ENCODE measurements at places on chromosomes 12 and 14.

- DNase-seq = no peak
These were observed 581 bp downstream of the PITPNM2 start for GRCh38 chr12:123150275-123150743.

DNA sequence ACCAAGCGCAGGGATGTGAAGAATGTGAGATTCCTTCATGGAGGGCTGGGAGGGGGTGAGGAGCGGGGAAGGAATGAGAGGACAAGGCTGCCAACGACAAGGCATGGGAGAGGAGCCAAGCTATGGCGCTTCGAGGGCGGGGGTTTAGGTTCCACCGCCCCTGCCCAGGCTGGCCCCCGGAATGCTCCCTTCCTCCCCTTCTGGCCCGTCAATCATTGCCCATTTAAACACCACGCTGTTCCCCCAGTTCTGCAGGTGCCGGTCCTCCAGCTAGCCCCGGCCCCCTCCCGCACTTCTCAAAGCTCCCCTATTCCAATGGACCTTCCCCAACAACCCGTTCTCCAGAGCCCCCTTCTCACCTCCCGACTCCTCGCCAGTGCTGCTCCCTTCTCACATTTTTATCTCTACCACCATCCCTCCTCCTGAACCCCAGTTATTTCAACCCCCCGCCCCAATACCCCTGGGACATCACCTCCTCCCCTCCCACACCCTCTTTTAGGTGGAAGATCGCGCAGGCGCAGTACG, 428 bp downstream of the RNF41 start:
- no peak for DNase-seq

DNA sequence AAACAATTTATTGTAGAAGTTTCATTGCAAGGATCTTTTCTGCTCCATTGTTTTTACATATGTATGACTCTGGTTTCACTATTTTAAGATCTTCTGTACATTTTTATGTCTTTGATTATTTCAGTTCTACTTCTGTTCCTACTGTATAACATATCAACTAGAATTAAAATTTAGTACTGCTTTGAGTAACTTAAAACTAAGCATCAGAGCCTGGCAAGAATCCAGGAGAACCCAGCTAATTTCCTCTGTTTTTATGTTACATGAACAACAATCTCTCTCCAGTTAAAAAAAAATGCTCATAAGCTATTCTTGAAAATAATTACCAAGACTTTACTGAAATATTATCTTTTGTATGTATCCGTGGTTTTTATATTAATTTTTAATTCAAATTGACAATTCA, 370.7 kb downstream of the TMTC2 start:
- no peak for DNase-seq

DNA sequence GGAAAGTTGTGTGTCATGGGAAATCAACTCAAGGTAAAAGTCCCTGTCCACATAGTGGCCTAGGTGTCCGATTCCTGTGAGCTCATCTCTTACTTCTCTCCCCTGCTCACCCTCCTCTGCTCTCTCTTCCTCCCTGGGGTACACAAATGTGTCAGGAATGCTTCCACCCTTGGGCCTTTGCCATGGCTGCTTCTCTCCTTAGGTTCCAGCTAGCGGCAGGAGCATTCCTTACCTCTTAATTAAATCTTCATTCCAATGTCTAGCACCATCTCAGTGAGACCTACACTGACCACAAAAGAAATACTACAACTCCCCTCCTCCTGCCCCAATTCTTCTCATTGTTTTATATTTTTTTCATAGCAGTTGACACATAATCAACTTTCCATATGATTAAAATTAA, 298.6 kb downstream of the PDZRN4 start:
- no peak for DNase-seq

GRCh38 chr12:48817873-48818830, at the start of gene CACNB3:
Gene CACNB3, plus strand, starts transcription at chr12:48818496. Its CDS starts 434 bp downstream, at chr12:48818930.
- peak; percentile 37 for DNase-seq

- no peak for DNase-seq
These were observed 243.7 kb downstream of the GLT1D1 start for GRCh38 chr12:129096968-129097367.

DNA sequence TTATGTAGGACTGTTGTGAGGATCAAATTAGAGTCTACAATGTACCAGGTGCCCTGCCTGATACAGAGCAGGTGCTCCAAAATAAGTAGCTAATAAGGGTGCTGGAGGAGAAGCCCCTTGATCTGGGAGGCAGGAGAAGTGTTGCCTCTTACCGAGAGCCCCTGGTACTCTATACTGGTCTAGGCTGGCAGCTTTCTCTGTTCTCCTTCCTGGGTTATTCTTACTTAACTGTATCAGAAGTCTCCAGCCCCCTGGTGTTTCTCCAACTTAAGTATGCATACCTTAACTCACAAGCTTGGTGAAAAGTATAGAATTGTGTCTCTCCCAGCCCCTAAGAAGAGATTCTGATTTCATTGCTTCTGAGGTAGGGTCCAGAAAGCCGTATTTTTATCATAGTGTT, 254.9 kb downstream of the LRIG3 start:
- DNase-seq = no peak

GRCh38 chr12:50926415-50926814, 25.9 kb upstream of the HIGD1C start:
- no peak for DNase-seq

DNA sequence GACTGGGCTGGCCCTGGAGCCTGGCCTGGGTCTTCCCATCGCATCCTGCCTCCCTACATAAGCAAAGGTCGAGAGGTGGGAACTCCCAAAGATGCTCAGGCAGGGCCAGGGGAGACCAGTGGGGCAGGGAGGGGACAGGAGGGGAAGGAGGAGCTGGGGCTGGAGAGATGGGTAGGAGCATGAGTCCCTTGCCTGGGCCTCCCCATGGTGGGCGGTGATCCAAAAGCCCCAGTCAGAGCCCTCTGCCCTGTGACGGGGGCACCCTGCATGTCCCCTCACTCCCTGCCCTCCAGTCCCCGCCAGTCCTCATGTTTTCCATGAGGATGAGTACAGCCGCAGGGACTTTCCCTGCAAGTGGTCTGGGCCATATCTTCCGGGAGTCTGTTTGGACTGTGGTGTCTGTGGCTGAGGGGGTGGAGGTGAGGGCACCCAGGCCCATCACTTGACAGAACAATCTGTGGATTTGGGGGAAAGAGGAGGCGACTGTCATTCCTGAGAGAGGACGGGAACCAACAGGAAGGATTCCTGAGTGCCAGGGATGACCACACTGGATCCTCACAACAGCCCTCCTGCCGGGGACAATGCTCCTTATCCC, 9.3 kb downstream of the BDKRB2 start:
- DNase-seq = no peak

GRCh38 chr14:65824285-65824977, 411.9 kb downstream of the FUT8 start:
- peak; percentile 15 for DNase-seq

DNA sequence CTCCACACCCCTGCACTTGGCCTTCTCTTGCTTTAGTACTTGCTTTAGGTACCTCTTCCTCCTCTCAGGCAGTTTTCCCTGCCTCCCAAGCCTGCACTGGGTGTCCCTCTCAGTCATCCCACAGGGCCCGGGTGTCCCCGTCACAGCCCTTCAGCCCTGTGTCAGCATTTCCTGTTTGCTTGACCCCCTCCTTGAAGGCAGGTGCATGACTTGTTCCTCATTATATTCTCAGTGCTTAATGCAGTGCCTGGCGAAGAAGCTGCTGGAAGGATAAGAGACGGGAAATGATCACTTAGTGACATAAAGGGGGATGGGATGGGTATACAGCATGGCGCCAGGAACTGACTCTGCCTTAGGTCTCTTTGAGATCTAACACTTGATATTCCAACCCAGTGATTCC, 61.5 kb downstream of the IQSEC3 start:
- DNase-seq = no peak

DNA sequence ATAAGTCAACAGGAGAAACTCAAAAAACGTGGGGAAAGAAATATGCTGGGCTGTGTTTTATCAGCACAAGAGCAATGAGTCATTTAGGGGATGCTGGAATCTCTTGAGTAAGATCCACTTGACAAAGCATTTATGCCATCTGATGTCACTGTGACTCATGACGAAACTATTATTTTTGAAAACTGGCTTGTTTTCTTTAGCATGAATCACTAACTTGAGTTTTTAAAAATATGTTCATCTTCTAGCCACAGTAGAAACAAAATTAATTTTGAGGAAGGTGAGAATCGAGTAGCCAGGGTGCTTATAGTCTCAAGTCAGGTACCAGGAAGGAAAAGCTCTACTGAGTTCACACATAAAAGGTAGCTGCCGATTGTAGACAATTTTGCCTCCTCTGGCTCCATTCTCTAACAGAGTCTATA, 456.2 kb upstream of the MGAT4C start:
- no peak for DNase-seq

DNA sequence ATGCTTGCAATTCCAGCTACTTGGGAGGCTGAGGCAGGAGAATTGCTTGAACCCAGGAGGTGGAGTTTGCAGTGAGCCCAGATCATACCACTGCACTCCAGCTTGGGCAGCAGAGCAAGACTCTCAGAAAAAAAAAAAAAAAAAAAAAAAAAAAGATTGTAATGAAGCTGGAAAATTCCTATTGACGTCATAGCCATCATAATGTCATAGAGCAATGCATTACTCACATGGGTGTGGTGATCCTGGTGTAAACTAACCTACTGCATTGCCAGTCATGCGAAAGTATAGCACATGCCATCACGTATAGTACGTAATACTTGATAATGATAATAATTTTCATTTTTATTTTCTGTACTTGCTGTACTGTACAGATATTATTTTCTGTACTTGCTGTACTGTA, 42.7 kb upstream of the NID2 start:
- DNase-seq = no peak

DNA sequence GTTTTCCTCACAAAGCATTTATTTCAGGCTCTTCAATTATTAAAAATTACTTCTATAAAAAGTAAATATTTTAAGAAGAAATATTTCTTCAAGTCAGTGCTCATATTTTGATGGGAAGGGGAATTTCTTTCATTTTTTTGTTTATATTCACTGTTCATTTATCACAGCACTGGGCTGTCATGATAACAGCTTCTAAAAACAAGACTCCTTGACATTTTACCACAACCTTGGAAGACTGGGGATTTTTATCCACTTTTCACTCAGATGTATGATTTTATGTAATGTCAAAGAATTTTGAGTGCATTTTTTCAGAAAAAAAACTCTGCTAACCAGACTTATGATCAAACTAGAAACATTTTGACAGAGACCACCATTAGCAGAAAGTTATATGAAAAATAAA, 149.7 kb downstream of the PHLDA1 start:
- no peak for DNase-seq

DNA sequence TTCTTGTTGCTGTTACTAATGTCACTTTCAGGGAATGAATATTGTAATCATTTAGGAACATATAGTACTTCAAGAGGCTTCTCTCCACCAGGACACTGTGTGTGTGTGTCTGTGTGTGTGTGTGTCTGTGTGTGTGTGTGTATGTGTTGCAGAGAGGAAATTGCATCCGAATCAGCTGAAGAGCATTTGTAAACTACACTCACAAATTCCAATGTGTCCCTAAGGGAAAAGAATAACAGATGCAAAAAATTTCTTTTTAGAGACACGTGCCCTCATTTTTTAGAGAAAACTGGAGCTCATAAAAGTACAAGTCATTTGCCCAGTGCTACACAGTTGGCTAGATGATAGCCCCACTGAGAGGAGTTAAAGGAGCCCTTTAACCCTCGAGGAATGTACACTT, 168.8 kb downstream of the ANO4 start:
- DNase-seq = no peak

DNA sequence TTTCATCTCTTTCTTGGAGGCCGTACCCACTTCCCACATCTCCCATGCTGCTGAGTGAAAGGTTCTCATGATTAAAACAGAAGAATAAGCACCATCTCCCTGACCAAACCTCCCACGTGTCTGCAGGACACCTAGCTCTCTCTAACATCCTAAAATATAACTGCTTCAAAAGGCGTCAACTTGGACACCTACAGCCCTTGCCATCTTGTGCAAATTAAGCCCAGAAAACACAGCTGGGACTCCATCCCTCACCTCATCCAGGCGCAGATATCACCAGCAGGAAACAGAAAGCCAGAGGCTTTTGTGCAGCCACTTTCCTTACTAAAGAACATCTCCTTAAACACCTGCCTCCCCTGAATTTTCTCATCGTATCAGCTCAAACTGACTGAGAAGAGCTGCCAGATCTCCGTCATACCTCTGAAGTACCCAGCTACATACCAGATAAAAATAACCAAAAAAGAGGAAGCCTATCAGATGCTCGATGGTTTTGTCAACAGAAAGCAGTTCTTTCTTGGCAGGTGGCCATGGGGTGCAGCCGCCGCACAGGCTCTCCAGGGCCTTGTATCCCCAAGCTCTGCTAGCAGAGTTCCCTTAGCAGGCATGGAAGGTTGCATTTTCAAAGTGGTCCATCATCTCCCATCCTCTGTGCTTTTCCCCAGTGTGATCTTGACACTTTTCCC, 28.8 kb downstream of the MAP3K9 start:
- no peak for DNase-seq

DNA sequence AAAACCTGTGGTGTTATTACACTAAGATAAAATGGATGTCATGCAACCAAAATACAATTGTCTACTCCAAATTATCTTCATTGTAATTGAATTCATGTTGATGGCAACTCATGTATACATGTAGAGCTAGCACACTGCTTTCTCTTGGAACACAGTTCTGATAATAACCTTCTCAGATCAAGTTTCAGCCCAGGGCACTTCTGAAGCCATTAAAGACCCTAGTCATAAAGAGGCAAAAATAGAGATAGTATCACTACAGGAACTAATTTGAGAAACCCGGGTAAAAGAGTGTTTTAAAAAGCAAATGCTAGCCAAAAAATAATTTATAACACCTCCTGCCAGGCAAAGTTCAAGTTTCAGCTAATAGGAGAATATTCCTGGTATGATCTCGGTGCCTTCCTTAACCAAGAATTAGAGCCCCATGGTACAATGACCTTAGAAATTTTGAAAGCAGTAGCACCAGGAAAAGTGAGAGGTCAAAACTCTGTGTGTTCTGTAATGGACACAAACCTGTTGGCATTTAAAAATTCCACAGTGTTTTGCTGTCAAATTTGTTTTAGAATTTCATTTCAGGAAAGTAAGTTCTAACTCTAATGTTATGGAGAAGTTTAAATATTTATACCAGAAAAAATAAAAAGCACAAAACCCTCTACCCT, 105.0 kb upstream of the FRMD6 start:
- no peak for DNase-seq

DNA sequence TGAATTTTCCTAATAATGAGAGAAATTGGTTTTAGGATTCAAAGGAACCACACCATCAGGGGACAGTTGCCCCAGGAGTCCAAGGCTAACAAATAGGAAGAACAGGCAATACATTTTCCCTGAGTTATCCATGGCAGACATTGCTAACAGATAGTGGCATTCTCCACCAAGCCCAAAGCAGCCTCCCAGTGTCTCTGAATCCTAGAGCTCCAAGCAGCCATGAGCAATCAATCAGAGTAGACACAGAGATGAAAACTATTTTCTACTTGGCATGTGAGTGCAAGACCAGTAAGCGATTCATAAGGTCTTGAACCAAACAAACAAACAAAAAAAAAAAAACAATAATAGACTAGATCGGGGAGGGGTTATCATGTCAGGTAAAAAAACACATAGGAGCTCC, 515.7 kb downstream of the MED13L start:
- no peak for DNase-seq

Measured in stimulated activated CD4-positive, alpha-beta T cell treated with anti-CD3 and anti-CD28 coated beads, Interleukin-1b, Interleukin-23, amount 100 ng/mL, for 1 hour (primary cell).